ENCODE measurements at places on chromosomes 1 and 21.
A peak's percentile ranks its signal among the peaks of the same experiment; 100 is the strongest.

- no peak for DNase-seq
Measured at GRCh38 chr1:30012455-30013440, 710.6 kb downstream of the MATN1 start.

DNA sequence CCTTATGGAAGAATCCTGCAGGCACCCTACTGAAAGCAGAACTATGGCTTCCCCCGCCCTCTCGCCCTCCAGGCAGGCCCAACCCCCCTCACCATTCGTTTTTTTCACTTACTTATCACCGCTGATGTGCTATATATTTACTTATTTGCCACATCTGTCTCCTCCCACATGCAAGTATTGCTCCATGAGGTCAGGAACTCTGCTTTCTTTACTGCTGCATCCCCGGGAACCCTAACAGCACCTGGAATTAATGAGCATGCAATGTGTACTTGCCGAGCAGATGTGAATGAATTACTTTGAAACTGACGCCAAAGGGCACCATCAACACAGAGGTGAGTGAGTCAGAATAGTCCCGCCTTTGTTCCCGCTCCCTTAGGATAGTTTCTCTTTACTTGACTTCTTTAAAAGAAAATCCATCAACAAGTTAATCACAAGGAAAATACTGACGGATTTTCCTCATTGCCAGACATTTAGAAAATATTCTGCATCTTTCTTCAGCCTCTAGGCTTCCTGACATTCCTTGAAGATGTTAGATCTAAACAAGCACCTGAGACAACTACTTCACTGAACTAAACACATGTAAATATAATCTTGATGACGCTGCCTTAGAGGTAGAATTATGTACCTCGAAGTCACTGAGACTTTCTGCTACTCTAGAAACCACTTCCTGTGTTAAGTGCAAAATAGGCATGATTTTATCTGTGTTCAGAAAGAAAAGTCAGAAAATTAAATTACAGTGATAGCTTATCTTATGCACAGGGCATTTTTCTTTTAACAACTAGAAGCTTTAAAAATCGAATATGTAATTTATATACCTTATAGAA, 17.5 kb upstream of the RAB4A start:
- DNase-seq: no peak

DNA sequence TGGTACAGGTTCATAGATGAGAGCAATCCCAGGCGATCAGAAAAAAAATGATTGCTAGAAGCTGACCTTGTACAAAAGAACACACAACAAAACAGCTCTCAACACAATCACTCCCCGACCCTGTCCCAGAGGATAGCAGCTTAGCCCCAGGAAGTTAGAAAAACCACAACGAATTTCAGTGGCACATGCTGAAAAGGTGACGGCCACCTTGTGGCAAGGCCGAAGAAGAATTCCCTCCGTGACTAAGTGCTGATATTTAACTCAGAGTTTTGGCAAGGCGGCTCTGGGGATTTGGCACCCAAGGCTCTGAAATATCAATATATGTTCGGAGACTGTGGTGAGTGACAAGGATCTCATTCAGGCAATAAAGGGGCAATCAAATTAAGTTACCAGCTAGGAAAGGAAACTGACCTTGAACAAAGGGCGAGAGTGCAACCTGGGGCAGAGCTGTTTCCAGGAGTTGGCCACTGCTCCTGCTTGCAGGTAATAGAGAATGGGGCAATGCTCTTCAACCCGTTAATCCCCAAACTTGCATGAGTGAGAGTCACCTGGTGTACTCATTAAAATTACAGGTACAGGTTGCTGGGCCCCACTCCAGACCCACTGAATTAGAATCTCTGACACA, 96.2 kb downstream of the BEND5 start:
- DNase-seq: no peak

GRCh38 chr1:64923294-64923718, 43.0 kb downstream of the JAK1 start:
- DNase-seq: peak; percentile 40

DNA sequence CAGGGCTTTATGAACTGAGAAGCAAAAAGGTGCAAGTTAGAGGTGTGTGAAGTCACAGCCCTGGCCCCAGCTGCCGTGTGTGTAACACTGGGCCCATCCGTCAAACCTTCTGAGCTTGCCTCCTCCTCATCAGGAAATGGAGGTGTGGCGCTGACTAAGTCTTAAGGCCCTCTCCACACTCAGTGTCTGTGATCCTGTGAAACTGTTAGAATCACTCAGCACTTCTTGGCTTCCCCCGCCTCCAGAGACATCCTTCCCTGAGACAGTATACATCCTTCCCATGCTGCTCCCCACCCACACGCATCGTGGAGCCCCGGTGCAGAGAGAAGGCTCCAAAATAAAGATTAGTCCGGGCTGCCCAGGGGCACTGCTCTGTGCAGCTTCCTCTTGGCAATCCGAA, 33.3 kb downstream of the LRP8 start:
- DNase-seq: peak; percentile 28

- no peak for DNase-seq
Measured at GRCh38 chr1:154845174-154845573, 24.9 kb downstream of the KCNN3 start.

GRCh38 chr21:24339406-24339805, 1267.9 kb downstream of the MRPL39 start:
- DNase-seq: no peak

GRCh38 chr1:156075775-156076204, 6.5 kb downstream of the MEX3A start:
- no peak for DNase-seq

DNA sequence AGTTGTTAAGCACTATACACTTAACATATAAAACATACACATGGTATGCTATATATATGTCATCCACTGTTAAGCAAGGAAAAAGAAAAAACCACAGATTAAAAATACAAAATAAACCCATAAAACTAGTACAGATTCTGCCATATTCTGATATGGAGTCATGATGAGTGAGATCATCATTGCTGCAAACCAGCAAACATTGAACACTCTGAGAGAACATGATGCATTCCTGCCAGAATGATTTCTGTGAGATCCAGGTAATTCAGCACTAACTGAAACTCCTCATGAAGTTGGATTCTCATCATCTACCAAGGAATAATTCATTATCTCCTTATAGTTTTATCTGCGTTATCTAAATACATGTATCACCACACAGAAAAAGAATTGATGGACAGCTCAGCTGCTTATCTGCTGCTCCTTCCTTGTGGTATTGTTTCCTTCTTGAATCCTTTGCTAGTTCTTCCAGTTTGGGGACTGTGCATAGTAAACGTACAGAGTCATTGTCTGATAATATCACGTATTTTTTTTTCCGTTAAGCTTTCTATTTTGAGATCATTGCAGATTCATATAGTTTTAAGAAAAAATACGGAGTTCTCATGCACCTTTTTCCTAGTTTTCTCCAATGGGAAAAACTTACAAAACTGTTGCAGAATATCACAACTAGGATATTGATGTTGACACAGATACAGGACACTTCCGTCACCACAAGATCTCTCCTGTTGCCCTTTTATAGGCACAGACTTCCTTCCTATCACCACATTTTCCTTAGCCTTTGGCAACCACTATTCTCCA, 9.3 kb downstream of the RAB4A start:
- DNase-seq: no peak

GRCh38 chr1:23585321-23586022, 26.2 kb upstream of the ID3 start:
- no peak for DNase-seq

DNA sequence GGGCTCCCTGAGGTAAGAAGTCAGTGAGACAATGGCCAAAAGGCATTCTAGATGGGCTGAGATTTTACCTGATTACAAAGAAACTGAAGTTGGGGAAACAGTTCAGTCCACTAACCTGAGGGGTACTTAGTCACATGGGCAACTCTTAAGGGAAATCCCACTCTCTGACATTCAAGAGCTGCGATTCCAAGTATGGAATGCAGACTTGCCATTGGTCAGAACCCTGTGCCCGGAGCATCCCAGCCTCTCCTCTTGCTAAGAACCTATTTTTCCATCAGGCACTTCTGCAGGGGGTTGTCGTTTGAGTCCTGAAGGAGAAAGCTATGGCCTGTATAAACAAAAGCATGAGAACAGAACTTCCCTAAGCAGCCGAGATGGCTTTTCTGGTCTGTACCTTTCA, 434.9 kb upstream of the DAB1 start:
- no peak for DNase-seq

Data from stimulated activated naive CD8-positive, alpha-beta T cell treated with anti-CD3 and anti-CD28 coated beads, Interleukin-15, Interleukin-2, amounts not matched to agents 100 U/mL and 50 U/mL, for 24 hours (primary cell).